ENCODE measurements at places on chromosomes 1 and 21. TPM values are rescaled to one million over a fixed set of nuclear protein-coding genes. Genes with fewer than 3 reads are reported as not detected.

Gene HPDL
- 1.6 TPM for total RNA-seq

Gene GRIK1
- not detected for total RNA-seq

Gene CNIH3
- 2.1 TPM for total RNA-seq

Gene CCDC30
- total RNA-seq = 0.56 TPM

Gene FCGR1A
- total RNA-seq = 0.40 TPM

Gene UBQLN4
- 23.0 TPM for total RNA-seq

Gene SPRR1B
- 2,894 TPM for total RNA-seq

Gene GPR61
- not detected for total RNA-seq

Gene COL11A1
- total RNA-seq = not detected

Gene ZNF695
- 1.6 TPM for total RNA-seq

Gene ERRFI1
- total RNA-seq = 25.4 TPM

Gene ANKRD34A
- total RNA-seq = 0.12 TPM

Gene BMP8B
- 0.60 TPM for total RNA-seq

Gene PPIAL4G
- not detected for total RNA-seq

Gene PTPN22
- 1.9 TPM for total RNA-seq

Gene S100A1
- 0.44 TPM for total RNA-seq

Gene BRINP3
- total RNA-seq = not detected

Gene LRRC38
- total RNA-seq = not detected

Gene PHLDA3
- total RNA-seq = 78.6 TPM

Data from esophagus mucosa (tissue), 1 donor.